GM23248 (cell line): ENCODE measurements at places on chromosomes 2 and 18. TPM values are rescaled to one million over a fixed set of nuclear protein-coding genes. Genes with fewer than 3 reads are reported as not detected.

UBR3 gene
- 21.2 and 22.4 TPM in 2 replicates for total RNA-seq

- no peak for DNase-seq
These were observed 144.9 kb upstream of the MYCN start for GRCh38 chr2:15795426-15795825.

- DNase-seq = no peak
These were observed 768.3 kb upstream of the CDH7 start for GRCh38 chr18:64982414-64983055.

DNA sequence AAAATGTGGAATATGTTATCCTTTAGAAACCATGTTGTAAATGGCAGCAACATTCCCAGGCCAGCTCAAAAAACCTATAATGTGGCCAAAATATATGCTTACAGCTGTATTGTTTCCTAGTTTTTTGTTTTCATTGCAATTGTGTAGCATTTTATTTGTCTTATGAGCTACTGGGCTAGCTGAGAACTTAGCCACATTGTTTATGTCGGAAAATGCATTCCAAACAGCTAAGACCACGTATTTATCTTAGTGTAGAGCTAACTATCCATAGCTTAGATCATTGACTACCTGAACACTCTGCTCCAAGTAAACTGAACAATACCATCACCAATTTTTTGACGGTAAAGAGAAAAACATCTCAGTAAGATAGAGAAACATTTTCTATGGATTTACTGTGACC, 38.4 kb downstream of the METAP1D start:
- DNase-seq = peak; percentile 4

DNA sequence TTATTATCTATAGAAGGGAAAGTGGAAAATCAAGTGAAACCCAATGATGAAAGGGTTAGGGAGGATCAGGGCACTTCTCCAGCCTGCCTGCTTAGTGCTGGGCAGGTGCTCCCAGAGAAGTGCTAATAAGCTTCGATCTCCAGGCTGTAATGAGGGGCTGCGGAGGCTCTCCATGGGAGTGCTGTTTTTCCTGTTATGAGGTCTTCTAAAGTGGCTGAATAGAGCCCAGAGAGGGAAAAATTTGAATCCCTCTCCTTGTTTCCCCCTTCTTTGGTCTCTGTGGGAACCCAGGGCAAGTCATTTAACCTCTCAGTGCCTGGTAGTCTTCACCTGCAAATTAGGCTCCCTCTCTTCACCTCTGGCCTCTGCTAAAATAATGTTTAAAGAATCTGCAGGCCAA, 351.7 kb upstream of the DCC start:
- DNase-seq = no peak

DNA sequence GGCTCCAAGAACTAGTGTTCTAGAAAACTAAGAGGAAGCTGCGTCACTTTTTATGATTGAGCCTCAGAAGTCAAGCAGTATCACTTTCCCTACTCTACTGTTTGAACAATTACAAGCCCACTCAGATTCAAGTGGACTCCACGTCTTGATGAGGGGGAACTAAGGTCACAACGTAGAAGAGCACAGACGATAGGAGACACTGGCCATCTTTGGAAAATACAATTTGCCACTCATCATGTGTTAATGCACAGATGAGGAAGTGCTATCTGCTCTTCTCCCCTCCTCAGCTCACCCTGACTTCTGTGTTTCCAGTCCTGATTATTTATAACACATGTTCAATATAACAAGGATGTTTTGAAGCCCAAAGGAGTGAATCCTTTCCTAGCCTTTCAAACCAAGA, 76.1 kb upstream of the CYP1B1 start:
- no peak for DNase-seq

DNA sequence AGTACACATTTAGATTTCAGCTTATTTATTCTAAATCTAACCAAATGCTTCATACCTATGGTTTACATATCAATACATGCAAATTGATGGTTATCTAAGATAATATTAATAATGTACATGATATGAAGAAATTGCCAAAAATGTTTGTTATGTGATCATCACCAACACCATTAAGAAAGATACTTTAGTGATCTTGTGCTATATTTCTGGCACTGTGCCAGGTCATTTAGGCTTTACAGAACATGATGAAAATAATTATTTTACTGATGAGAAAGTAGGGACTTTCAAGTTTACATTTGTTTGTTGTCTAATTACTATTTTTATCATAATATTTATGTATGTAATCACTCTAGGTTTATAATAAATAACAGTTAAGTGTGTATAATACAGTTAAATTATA, 158.3 kb downstream of the GULP1 start:
- peak; percentile 7 for DNase-seq

DNA sequence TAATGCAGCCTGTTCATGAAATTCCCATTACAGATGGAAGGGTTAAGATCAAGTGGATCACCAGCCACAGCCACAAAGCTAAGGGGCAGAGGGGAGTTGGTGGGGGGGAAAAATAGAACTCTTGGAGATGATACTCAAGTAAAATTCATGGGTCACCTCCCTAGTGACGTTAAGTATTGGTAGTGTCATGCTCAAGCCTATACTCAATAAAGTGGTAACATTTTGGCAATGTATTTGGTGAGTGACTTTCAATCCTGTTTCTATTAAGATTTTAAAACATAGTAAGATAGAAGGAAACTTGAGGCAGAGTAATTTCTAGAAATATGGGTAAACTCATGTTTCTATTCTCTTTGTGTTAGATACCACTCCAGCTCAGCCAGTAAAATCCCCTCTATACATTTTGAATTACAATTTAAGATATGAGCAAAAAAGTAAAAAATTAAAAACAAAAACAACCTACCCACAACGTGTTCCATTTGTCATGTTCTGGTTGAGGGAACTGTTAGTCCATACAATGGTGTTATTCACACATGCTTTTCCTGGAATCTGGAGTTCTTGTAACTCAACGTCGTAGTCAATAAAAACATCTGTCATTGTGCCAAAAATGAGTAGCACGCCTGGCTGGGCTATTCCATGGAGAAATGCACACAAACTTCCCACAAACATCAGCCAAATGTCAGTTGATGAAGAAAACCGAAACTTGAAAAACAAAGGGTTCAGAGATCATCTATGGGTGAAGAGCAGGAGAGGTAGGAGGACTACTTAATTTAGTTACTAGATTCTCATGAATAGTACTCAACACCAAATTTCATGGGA, 18.1 kb downstream of the ABCB11 start:
- no peak for DNase-seq

- DNase-seq = no peak
These were observed 18.5 kb downstream of the ITGA6 start for GRCh38 chr2:172445851-172446250.

- peak; percentile 2 for DNase-seq
These were observed 11.5 kb upstream of the KYNU start for GRCh38 chr2:142865924-142866323.
